ENCODE measurements at places on chromosomes 4 and X.

DNA sequence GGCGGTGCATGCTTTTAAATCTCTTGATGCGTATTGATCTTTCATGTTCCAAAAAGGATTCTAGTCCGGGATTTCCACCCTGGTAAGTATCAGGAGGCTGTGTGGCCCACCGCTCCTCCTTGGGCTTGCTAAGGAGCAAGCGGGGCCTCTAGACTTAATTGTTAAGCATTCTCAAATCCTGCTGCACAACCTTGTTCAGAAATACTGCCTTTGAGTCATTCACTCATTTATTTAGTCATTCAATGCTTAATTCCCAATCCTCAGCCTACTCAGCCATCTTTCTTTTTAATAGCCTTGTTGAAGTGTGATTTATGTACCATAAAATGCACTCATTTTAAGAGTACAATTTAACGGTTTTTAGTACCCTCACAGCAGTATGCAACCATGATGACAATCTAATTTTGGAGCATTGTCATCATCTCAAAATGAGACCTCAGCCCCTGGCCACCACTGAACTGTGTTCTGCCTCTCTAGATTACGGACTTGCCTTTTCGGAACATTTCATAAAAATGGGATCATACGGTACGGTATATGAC is 15.6 kb upstream of the SLC2A9 start:
- no peak for DNase-seq

DNA sequence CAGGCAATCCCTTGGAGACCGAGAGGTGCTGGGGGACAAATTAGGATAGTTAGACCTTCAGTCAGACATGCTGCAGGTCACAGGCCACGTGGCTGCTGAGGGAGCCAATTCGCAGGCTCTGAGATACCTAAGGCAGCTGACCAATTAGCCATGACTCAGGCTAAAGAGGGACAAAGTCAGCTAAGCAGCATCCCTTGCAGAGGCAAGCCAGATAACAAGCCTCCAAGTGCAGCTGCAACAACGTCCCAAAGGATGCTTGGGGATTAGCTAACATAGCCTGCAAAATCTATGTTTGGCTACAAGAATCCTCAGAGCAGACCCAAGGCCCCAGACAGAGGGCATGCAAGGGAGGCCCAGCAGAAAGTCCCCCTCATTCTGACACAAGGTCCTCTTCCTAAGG is 93.5 kb downstream of the SEL1L3 start:
- DNase-seq, result no peak

GRCh38 chrX:16511796-16512776 is 137.9 kb upstream of the S100G start:
- DNase-seq, result no peak

- no peak for DNase-seq
Observed at GRCh38 chr4:87974856-87975462, 555 bp upstream of the SPP1 start.

DNA sequence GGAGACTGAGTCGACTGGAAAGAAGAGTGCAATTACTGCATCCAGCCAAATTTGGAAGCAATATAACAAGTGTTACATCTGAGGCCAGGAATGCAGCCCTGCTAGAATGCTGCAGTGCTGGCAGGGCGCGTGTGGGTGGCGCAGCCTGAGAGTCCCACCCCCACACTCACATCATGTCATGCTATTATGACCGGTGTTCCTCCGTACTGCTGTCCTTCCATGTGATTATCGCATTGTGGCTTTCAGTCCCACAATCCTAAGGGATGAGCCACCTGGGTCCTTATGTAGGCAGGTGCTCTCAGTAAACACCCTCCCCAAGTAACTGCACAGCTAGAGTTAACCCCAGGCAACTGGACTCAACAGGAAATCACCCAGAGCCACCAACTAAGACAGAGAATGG is 122.6 kb upstream of the CPEB2 start:
- no peak for DNase-seq

- peak; percentile 21 for DNase-seq
Observed at GRCh38 chrX:133921764-133922389, 63.5 kb downstream of the GPC3 start.

- no peak for DNase-seq
Observed at GRCh38 chr4:185357733-185358440, 37.8 kb downstream of the LRP2BP start.

DNA sequence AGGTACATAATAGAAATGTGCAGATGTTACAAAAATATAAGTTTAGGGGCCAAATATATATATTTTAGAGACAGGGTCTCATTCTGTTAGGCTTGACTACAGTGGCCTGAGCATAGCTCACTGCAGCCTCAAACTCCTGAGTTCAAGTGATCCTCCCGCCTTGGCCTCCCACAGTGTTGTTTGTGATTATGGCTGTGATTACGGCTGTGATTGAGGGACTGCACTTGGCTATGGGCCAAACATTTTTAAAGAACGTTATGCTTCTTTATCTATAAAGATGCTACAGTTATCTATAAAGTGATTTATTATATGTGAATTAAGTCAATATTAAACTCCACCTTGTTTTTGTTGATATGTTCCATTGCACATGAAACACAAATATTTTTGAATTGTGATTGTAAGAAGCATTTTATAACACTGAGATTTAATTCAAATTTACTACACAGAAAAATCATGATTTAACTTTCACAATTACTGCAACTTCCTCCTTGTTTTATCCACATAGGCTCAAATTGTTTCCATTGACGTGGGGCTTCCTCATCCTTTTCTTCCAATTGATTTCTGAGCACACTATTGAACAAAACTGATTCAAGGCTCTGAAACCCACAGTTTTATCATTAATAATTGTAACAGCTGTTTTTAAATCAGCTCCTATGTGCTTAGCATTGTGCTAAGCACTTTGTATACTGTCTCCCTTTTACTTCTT is 68.4 kb upstream of the BMPR1B start:
- no peak for DNase-seq

GRCh38 chr4:128649161-128649560 is 160.3 kb upstream of the JADE1 start:
- no peak for DNase-seq

DNA sequence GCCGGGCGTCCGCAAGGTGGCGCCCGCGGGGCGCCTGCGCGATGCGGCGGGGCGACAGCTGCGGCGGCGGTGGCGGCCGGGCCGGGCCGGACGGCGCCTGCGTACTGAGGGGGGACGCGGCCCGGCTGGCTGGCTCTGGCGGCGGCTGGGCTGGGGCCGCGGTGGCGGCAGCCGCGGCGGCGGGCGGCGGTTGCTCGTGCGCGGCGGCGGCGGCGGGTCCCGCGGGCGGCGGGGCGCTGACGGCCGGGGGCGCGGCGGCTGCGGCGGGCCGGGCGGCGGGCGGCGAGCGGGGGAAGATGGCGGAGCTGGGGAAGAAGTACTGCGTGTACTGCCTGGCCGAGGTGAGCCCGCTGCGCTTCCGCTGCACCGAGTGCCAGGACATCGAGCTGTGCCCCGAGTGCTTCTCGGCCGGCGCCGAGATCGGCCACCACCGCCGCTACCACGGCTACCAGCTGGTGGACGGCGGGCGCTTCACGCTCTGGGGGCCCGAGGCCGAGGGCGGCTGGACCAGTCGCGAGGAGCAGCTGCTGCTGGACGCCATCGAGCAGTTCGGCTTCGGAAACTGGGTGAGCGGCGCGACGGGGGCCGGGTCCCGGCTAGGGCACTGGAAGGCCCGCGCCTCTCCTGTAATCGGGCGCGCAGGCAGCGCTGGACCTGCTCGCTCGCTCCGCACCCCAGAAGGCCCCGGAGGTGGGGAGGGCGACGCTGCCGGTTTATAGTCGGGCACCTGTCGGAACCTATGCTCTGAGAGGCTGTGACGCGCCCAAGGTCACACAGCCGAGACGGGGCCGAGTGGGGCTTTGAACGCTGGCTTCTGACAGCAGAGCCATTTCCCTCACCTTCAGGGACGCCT is at the start of gene TADA2B:
Gene TADA2B, plus strand, starts transcription at position 89 of the 853 bp plus-strand sequence. Its CDS starts 208 bp downstream, at position 297.
- DNase-seq, result no peak

DNA sequence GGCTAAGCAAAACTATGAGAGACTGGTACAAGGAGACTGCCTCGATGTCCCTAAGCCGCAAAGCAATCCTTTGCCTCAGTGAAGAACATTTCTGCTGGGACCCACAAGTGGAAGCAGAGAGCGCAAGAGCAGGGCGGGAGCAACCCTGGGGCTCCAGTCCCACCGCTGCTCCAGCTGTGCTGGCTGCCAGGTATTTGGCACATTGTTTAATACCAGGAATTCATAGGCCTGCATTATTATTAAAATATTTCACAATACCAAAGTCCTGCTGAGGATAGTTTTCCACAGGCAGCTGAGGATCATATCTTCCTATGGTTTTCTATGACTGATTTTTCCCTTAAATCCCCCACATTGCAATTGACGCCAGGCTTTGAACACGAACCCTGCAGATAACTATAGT is 163.5 kb upstream of the TLL1 start:
- no peak for DNase-seq

GRCh38 chr4:83917572-83917971 is 381.7 kb downstream of the GPAT3 start:
- DNase-seq, result no peak

DNA sequence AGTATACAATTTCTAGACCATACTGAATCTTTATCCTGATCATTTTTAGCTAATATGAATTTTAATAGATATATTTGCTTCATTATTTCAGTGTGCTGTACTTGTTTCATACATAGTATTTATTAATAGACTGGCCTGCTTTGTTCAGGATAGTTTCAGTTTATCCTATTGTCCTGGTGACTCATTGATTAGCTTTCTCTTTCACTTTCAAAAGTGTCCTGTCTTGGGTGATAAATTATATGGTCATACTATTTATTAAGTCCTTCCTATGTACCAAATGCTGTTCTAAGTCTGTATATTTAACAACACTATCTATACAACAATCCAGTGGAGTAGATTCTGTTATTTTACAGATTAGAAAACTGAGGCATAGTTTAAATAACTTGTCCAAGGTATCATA is 153.8 kb upstream of the RAPGEF2 start:
- DNase-seq, result no peak

DNA sequence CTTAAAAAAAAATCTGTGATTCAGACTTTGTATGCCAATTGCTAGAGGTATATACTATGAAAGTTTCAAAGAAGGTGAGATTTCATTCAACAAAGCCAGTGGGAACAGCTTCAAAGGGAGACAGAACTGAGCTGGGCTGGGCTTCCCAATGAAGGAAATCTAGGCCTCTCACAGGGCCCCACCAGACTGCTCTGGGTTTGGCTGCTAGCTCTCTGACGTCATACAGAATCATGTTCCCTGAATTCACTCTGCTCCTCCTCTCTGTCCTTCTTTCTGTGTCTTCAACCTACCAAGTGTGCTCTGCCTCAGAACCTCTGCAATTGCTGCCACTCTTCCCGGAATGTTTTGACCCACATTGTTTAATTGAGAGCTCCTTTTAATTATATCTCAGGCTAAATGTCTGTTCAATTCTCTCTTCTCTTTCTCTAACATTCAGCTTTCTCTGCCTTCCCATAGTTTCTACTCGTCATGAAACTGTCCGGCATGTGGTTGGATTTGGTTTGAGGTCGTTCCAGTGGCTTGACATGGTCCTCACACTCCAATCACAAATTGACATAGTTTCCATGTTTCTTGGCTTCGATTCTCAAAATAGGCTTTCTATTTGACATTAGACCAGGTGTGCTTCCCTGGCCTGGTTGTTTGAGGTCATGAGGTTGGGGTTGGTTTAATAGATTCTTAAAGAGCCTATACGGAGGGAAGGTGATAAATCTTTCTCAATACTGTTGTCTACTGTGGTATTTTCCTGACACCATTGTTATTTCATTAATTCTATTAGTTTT is 282.1 kb upstream of the EMCN start:
- no peak for DNase-seq

- DNase-seq, result no peak
Observed at GRCh38 chr4:83328521-83329187, 6.0 kb downstream of the HPSE start.

GRCh38 chr4:151641167-151641566 is 119.6 kb downstream of the GATB start:
- DNase-seq, result no peak

- no peak for DNase-seq
Observed at GRCh38 chr4:134533068-134533467, 331.5 kb upstream of the PABPC4L start.

- no peak for DNase-seq
Observed at GRCh38 chr4:43842594-43842993, 606.0 kb downstream of the KCTD8 start.

DNA sequence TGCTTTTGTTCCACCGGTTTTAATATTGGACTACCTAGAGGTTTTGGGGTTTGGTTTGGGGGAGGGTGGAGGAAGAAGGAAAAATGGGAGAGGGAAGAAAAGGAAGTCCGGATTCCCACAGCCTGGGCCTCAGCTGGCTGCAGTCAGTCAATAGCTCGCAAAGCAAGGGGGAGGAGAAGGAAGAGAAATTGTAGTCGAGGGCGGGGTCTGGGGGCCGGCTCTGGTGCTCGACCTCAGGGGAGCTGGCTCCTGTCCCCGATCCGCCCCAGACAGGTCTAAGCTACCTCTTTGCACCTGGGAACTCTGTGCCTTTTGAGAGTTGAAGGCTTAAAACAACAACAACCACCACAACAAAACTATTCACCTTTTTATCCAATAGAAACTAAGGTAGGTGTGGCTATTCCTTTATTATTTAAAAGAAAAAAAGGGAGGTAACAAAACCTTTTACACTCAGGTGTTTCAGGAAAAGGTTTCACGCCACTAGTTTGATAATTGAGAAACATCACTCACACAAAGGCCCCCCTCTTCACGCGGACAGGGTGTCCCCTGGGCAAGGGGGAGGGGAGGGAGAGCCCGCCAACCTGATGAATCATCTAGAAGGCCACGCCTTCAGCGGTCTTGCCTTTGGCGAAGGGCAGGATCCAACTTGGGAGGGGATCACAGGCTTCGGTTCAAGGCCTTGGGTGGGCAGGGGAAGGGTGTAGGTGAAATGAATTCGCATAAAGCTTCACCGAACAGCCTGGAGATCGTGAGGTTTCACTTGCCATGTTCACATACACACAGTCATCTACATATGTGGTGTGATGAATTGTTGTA is 1.6 kb upstream of the LNX1 start:
- no peak for DNase-seq

GRCh38 chr4:53075162-53075785 is 213.2 kb downstream of the RASL11B start:
- no peak for DNase-seq

DNA sequence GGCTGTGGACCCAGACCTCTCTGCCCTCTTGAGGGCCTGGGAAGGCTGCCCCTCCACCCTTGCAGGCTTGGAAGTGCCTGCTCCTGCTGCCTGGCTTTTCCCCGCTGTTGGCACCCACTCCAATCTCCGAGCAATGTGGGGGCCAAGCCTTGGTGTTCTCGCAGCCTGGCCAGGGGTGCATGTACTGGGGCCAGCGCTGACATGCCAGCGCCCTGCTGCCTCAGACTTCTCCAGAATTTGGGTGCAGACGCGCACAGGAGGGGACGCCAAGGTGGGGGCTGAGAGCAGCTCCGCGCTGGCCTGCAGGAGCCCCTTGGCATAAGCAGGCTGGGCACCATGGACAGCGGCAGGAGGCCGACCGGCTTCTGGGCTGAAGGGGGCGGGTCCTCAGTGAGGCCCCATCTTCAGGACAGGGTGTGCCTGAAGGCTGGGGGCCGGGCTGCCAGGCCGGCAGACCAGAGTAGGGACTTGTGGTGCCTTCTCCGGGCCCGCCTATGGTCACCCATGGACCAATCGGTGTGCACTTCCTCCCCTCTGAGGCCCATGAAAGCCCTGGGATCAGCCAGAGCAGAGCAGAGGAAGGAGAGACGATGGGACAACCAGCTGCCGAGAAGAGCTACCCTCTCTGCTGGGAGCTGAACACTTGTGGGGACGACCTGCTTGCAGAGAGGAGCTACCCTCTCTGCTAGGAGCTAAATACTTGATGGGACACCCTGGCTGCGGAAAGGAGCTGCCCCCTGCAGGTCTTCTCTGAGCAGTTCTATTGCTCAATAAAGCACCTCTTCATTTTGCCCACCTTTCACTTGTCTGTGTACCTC is 118.3 kb downstream of the DNAAF6 start:
- DNase-seq, result peak; percentile 53

- DNase-seq, result no peak
Observed at GRCh38 chrX:40086569-40087335, 11.0 kb downstream of the BCOR start.
